ENCODE measurements at places on chromosomes 12 and 14.
A peak's percentile ranks its signal among the peaks of the same experiment; 100 is the strongest.

GRCh38 chr12:67391034-67391433 is 121.9 kb downstream of the CAND1 start:
- no peak overlapping the region for H3K4me3 ChIP-seq
- no peaks in the 10 kb centered on the region for H3K4me1 ChIP-seq
- H3K36me3 ChIP-seq = no peaks in the 10 kb centered on the region
- no peak overlapping the region for H3K27ac ChIP-seq
- no peaks in the 10 kb centered on the region for H3K27me3 ChIP-seq

DNA sequence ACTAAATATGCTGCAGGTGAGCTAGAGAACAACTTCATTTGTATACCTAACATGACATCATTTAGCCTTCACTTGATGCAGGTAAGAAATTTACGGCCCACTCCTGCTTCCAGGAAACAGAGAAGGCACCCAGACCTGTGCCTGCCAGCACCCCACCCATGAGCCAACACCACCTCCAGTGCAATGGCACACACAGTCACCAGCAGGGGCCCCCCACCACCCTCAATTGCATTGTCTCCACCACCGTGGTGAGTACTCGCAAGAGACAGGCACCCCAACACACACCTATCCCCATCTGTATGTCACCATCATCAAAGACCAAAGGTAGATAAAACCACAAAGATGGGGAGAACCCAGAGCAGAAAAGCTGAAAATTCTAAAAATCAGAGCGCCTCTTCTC is 107.6 kb downstream of the KLHL28 start:
- H3K27ac ChIP-seq = no peak overlapping the region
- H3K4me1 ChIP-seq = no peaks in the 10 kb centered on the region
- H3K4me3 ChIP-seq = no peak overlapping the region
- H3K36me3 ChIP-seq = no peaks in the 10 kb centered on the region
- DNase-seq = no peak
- no peaks in the 10 kb centered on the region for H3K27me3 ChIP-seq

- H3K4me1 ChIP-seq = no peaks in the 10 kb centered on the region
- no peak overlapping the region for H3K4me3 ChIP-seq
- no peaks in the 10 kb centered on the region for H3K36me3 ChIP-seq
- no peaks in the 10 kb centered on the region for H3K27me3 ChIP-seq
Observed at GRCh38 chr14:101192661-101193000, 289.1 kb upstream of the RTL1 start.

GRCh38 chr12:129830796-129831195 is 73.0 kb downstream of the TMEM132D start:
- H3K4me3 ChIP-seq = no peak overlapping the region
- no peaks in the 10 kb centered on the region for H3K27me3 ChIP-seq
- DNase-seq = no peak
- H3K27ac ChIP-seq = no peak overlapping the region
- H3K4me1 ChIP-seq = no peaks in the 10 kb centered on the region
- H3K36me3 ChIP-seq = no peaks in the 10 kb centered on the region

DNA sequence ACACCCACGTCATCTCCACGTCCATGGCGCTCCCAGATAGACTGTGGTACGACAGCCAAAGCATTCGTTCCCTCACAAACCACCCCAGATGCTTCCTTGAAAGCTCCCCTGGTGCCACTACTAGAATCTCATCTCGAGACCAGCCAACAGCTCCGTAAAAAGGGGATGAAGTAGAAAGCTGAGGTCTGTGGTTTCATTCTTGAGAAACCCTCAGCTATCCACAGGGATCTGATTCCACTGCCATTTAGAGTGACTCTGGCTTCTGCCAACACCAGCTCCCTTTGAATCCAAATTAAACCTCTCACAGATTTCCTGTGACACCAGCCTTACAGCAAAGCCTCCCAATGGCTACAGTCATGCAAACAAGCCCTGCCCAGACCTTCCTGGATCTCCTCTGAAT is 18.5 kb upstream of the FOXN3 start:
- H3K4me3 ChIP-seq = no peak overlapping the region
- DNase-seq = no peak
- H3K4me1 ChIP-seq = peaks cover 23% of the 10 kb centered on the region
- no peak overlapping the region for H3K27ac ChIP-seq
- H3K27me3 ChIP-seq = no peaks in the 10 kb centered on the region

DNA sequence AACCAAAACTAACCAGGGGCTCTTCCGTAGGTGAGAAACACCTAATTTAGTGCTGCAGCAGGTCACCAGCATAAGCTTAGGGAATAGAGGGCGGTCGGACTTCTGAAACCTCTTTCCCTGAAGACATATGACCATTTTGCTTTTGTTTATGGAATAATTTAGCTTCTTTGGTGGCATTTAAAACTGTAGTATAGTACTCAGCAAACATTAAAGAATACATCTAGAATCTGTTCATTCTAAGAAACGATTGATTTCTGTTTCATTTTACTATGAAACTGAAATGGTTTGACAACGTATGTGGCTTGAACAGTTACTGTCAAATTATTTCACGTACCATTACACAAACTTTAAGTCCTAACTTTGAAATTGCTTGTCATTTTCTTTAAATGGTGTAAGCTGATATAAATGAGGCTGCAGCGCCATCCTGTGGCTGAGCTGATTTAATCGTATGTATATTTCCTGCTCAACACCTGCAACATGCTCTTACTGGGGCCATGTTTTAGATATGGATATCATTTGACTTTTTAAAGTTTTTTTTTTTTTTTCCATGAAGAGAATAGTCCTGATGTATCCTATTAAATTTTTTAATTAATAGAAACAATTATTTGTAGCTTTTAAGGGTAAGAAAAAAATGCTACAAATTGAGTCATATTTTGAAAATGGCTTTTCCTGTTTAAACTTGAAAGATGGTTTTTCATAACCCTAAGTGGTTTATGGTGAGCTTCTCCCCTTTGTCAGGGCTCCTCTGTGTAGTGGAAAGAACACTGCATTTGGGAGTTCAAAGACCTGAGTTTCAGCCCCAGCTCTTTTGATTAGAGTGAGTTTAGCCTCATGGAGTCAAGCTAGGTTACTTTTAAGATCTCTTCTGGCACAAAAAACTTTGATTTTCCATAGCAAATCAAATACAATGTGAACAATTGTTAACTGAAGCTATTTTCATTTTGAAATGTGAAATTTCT is 27.4 kb downstream of the CFAP54 start:
- peak; percentile 84 for DNase-seq
- H3K36me3 ChIP-seq = no peaks in the 10 kb centered on the region
- no peak overlapping the region for H3K27ac ChIP-seq
- H3K4me1 ChIP-seq = peaks cover 7% of the 10 kb centered on the region
- H3K27me3 ChIP-seq = no peaks in the 10 kb centered on the region

- H3K27me3 ChIP-seq = no peaks in the 10 kb centered on the region
- H3K4me3 ChIP-seq = no peak overlapping the region
- DNase-seq = no peak
- H3K27ac ChIP-seq = peak overlapping the region; percentile 57
- H3K36me3 ChIP-seq = no peaks in the 10 kb centered on the region
Observed at GRCh38 chr14:68822132-68822651, 29.3 kb upstream of the ZFP36L1 start.

DNA sequence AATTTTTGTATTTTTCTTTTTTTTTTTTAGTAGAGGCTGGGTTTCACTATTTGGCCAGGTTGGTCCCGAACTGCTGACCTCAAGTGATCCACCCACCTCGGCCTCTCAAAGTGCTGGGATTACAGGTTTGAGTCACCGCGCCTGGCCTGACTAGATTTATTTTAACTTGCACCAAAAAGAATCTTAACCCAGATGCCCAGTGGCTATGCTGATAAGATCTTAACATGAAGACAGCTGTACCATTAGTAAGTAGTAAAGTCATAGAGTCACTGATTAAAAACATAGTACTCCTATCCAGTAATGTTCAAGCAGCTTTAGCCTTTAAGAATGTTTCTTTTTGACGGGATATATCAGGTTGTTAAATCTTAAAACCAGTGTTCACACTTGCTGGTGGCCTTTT is 1061.8 kb upstream of the FLRT2 start:
- H3K27ac ChIP-seq = no peak overlapping the region
- DNase-seq = no peak
- H3K27me3 ChIP-seq = no peaks in the 10 kb centered on the region
- no peaks in the 10 kb centered on the region for H3K36me3 ChIP-seq
- no peaks in the 10 kb centered on the region for H3K4me1 ChIP-seq
- H3K4me3 ChIP-seq = no peak overlapping the region

DNA sequence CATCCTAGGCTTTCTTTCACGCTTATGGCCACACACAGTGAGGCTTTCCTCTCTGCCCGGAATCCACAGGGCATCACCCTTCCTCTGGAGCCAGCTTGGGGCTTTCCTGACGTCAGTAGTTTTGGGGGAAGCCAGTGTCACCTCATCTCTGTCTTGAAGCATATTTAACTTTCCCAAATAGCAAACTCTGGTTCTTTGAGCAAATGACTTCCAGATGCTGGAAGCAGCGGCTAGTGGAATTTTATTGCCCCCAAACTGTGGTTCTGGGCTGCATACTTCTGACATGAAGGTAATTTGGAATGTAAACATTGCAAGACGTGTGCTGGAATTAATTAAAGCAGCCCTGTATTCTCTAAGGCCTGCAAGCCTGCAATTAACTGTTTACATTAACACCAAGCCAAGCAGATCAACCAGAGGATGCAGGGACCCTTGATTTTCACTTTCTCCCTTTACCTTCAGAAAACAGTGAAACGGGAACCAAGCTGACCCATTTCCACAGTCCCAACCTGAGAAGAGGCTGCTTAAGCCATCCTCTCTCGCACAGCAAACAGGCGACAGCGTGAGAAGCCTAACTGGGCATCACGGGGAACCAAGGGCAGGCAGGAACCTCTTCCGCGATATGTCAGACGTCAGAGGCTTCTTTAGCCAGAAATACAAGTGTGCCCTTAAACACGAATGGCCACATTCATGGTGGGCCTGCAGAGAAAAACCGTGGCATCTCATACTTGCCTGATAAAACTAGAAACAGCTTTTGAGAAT is 258.4 kb downstream of the CACNA1C start:
- H3K4me1 ChIP-seq = no peaks in the 10 kb centered on the region
- DNase-seq = no peak
- H3K27ac ChIP-seq = no peak overlapping the region
- no peak overlapping the region for H3K4me3 ChIP-seq

GRCh38 chr14:29108908-29109307 is 342.3 kb downstream of the FOXG1 start:
- H3K36me3 ChIP-seq = no peaks in the 10 kb centered on the region
- no peak for DNase-seq
- H3K27me3 ChIP-seq = no peaks in the 10 kb centered on the region
- no peak overlapping the region for H3K27ac ChIP-seq

DNA sequence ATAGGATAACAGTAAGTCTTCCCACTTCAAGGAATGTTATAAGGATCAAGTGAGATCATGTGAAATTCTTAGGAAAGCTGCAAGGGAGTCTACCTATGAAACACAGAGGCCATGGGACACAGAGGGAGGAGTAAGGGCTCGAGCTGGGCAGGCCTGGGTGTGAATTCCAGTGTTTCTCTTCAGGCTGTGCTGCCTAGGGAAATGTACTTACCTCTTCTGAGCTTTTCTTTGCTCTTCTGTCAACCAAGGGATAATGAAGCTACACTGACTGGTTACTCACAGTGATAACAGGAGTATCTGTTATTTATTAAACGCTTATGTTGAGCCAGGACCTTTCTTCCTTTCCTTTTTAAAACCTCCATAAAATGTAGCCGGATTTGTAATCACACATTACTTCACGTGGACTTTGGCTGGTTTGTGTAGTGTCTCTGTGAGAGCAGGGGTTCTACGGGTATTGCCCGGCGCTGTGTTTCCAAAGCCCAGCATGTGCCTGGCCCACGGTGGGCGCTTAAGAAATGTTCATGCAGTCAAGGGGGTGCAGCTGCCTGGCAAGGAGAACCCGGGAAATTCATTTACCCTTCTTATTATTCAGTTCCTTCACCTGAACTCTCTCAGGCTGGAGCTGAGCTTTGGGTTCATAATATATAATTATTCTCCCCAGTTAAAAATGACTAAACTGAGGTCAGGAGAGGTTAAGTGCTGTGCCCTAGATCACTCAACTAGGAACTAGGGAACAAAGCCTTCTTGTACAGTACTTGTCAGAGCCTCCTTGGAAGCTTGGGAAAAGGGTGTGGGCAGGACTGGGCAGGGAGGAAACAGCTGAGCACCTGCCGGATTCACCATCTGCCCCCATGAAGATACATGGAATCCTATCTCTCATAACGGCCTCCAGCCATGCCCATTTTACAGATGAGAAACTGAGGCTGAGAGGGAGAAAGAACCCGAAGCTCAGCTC is 214.2 kb downstream of the CACNA1C start:
- H3K27me3 ChIP-seq = no peaks in the 10 kb centered on the region
- no peak overlapping the region for H3K4me3 ChIP-seq
- H3K36me3 ChIP-seq = no peaks in the 10 kb centered on the region
- no peaks in the 10 kb centered on the region for H3K4me1 ChIP-seq
- H3K27ac ChIP-seq = no peak overlapping the region

GRCh38 chr14:51554953-51555352 is 96.8 kb upstream of the FRMD6 start:
- no peak for DNase-seq
- H3K4me1 ChIP-seq = no peaks in the 10 kb centered on the region

- H3K36me3 ChIP-seq = no peaks in the 10 kb centered on the region
- no peak overlapping the region for H3K4me3 ChIP-seq
- no peak overlapping the region for H3K27ac ChIP-seq
- no peaks in the 10 kb centered on the region for H3K4me1 ChIP-seq
- H3K27me3 ChIP-seq = no peaks in the 10 kb centered on the region
Observed at GRCh38 chr14:70021548-70022220, 142.5 kb downstream of the SMOC1 start.

DNA sequence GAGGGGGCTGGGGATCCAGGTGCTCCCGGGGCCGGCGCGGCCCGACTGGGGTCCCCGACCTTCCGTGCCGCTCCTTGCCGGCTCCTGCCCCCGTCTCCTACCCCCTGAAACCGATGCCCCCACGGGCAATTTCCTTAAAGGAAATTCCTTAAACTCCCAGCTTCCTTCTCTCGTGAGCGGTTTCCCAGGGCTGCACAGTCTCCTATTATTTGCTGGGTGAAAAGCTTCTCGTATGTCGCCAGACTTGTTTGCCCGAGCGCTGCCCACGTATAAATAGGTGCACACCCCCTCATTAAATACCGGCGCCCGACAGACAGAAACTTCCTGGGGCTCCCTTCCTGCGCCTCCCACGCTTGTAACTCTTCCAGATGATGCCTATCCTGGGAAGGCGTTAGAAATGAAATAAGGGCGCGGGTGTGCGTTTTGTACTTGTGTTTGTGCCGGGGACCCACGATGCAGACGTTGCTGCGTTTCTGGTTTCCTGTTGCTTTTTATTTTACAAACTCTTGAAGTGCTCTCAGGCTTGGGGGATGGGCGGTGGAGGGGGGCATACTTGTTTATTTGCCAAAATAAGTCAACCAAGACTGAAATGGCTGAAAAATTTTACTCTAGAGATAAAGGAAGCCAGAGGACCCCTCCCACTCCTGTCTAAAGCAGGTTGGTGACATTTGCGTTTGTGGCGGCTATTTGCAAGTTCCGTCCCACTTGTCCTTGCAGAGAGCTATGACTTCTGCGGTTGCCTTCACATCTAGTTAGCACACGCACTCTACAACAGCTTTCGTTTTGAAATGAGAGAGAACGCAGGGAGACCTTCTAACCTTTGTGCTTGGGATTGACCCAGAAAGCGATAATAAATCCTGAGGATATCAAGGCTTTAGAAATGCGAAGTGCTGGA is 1.0 kb downstream of the HIP1R start:
- H3K27me3 ChIP-seq = no peaks in the 10 kb centered on the region
- H3K27ac ChIP-seq = peak overlapping the region; percentile 55
- DNase-seq = peak; percentile 66

- H3K4me3 ChIP-seq = no peak overlapping the region
- no peaks in the 10 kb centered on the region for H3K36me3 ChIP-seq
- H3K27me3 ChIP-seq = no peaks in the 10 kb centered on the region
- H3K27ac ChIP-seq = no peak overlapping the region
- no peak for DNase-seq
- no peaks in the 10 kb centered on the region for H3K4me1 ChIP-seq
Observed at GRCh38 chr12:78530100-78530765, 334.3 kb upstream of the SYT1 start.

- no peak overlapping the region for H3K27ac ChIP-seq
- H3K27me3 ChIP-seq = no peaks in the 10 kb centered on the region
- no peak overlapping the region for H3K4me3 ChIP-seq
- H3K36me3 ChIP-seq = no peaks in the 10 kb centered on the region
Observed at GRCh38 chr12:93536111-93536765, 36.2 kb upstream of the SOCS2 start.
